ENCODE measurements at places on chromosomes 3 and 15.

- DNase-seq: no peak
Measured at GRCh38 chr3:194871864-194872668, 186.4 kb downstream of the FAM43A start.

- DNase-seq: peak; percentile 55
Measured at GRCh38 chr3:107753494-107753893, 230.7 kb downstream of the BBX start.

DNA sequence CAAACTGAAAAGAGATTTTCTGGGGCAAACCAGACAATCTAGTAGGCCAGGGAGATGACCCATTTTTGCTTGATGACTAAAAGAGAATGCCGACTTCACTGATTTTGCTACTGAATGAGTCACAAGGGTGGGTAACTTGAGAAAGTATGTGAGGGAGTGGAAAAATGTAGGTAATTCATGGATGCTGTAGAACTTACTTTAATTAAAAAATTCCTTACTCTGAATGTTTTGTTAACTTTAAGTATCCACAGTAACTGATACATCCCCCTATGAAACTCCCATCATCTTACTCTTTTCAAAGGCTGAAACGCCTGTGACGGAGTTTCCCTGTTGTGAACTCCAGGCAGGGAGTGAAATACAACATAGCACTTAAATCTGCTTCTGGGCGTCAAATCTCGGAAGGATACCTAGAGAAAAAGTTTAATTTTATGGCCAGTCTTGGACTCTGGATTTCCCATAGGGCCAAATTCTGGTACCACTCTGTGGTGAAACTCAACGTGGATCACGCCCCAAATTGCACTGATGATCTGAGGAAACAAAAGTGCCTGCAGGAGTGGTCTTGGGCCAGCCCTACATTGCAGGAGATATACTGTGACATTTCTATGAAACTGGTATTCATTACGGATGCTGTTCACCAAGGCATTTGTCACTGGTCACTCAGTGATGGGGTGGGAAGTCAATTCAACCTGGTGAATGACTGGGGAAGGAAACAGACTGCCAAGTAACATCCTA, 24.0 kb downstream of the GOLIM4 start:
- DNase-seq: no peak

GRCh38 chr15:40081691-40082194, 26.9 kb downstream of the BMF start:
- peak; percentile 56 for DNase-seq

DNA sequence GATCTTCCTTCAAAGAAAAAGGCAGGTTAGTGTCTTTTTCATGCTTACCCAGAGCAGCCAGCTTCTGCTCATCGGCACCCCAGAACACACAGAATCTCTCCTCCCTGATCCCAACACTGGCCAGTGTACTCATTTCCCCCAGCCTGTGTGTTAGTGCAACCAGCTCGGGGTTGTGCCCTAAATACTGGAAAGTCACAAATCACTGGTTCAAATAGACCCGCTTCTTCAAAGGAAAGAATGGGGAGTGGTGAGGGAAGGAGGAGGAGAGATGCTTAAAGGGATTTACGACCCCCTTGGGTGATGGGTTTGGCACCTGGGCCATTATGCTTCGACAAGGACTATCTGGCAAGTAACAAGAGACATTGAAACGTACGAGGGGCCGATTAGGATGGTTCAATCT, 114.0 kb downstream of the FOXB1 start:
- no peak for DNase-seq

GRCh38 chr3:183247011-183247589, 6.0 kb upstream of the B3GNT5 start:
- no peak for DNase-seq

- no peak for DNase-seq
Measured at GRCh38 chr3:143160437-143160836, 40.9 kb downstream of the CHST2 start.

GRCh38 chr15:52382647-52383046, 87.0 kb upstream of the MYO5C start:
- DNase-seq: no peak

GRCh38 chr3:171620825-171621434, 160.7 kb upstream of the TNIK start:
- DNase-seq: no peak

- no peak for DNase-seq
Measured at GRCh38 chr15:56074481-56075265, 81.3 kb upstream of the NEDD4 start.

DNA sequence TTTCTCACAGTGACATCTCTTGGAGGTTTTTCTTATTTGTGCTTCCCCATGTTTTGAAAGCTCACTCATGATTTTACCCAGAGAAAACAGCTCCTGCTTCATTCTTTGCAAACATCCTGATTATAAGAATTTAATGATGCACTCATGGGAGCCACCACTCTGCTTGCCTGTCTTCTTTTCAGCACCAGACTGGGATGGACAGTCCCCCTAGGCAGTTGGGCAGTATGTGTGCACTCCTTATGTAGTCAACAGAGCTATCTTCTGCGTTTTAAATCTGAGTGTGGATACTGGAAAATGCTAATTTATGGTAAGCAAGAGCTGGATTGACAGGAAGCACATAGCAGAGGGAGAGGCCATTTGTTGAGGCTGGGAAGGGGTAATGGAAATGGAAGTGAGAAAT, 276.1 kb downstream of the AGBL1 start:
- no peak for DNase-seq

- no peak for DNase-seq
Measured at GRCh38 chr3:43062564-43063040, 43.3 kb downstream of the POMGNT2 start.

GRCh38 chr3:112561484-112561733, 353 bp downstream of the ATG3 start:
- no peak for DNase-seq

DNA sequence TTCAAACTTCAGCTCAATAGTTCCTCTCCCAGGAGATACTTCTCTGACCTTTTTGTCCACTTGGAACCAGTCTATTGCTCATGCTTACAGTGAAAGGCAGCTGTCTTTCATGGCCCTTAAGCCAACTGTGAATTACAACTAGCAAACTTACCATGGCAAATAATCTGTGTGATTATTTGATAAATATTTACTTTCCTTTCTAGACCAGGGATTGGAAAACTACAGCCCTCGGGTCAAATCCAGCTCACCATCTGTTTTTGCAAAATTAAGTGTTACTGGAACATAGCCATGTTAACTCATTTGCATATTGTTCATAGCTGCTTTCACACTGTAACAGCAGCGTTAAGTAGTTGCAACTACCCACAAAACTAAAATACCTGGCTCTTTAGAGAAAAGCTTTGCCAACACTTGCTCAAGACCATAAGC, 289.1 kb upstream of the MCTP2 start:
- DNase-seq: no peak

DNA sequence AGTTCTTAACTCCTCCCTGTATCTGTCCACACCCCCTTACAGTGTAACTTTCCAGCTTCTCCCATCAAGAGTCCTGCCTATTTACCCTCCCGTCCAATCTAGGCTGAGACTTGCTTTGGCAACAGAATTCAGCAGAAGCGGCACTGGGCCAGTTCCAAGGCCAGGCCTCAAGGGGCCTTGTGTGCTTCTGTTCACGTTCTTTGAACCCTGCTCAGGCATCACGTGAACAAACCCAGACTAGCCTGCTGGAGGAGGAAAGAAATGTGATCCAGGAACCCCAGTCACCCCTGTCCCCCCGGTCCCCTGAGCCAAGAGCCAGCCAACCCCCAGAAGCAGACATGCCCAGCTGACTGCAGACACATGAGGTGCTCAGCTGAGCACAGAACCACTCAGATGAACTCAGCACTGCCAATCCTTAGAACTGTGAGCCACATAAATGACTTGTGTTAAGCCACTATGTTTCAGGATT, 76.1 kb upstream of the DCLK3 start:
- DNase-seq: no peak

DNA sequence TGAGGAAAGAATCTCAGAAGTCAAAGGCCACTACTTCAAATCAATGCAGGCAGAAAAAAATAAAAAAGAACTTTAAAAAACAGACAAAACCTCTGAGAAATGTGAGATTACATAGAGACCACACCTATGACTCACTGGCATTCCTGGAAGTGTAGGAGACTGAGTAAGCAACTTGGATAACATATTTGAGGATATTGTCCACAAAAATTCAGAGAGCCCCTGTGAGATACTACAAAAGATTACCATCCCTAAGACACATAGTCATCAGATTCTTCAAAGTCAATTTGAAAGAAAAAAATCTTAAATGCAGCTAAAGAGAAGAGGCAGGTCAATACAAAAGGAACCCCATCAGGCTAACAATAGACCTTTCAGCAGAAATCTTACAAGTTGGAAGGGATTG, 887.3 kb downstream of the NTRK3 start:
- DNase-seq: no peak

- no peak for DNase-seq
Measured at GRCh38 chr3:159899166-159899565, 89.5 kb upstream of the IL12A start.

- DNase-seq: no peak
Measured at GRCh38 chr15:40456299-40456712, 14.5 kb upstream of the CHST14 start.

DNA sequence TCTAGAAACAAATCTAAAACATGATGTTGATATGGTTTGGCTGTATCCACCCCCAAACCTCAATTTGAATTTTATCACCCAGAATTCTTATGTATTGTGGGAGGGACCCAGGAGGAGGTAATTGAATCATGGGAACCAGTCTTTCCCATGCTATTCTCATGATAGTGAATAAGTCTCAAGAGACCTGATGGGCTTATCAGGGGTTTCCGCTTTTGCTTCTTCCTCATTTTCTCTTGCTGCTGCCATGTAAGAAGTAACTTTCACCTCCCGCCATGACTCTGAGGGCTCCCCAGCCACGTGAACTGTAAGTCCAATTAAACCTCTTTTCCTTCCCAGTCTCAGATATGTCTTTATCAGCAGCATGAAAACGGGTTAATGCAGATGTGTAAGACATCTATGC, 232.7 kb upstream of the ONECUT1 start:
- no peak for DNase-seq

GRCh38 chr3:148992635-148993255, 1.4 kb downstream of the GYG1 start:
- DNase-seq: no peak

GRCh38 chr15:66963710-66964109, 101.7 kb upstream of the SMAD3 start:
- DNase-seq: no peak

GRCh38 chr3:15859507-15860013, 61.8 kb upstream of the ANKRD28 start:
- DNase-seq: peak; percentile 84

DNA sequence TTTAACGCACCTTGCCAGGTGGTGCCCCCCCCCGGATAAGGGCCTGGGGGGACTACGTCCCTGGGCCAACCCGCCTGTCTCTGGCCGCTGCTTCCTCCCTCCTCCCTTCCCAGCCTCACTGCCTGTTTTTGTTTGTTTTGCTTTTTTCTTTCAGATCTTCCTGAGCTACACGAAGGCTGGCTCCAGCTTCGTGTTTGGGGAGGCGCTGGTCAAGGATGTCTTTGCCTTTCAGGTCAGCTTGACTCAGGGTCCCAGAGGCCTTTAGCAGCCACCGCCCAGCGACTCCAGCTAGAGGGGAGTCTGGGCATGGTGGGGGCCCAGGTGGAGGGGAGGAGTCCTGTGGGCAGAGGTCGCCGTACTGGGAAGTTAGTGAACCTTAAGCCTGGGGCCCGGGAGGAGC, 24.1 kb downstream of the SLC28A1 start:
- DNase-seq: no peak

GRCh38 chr3:29597376-29598008, 316.6 kb downstream of the RBMS3 start:
- no peak for DNase-seq

GRCh38 chr3:74059923-74060600, 435.3 kb upstream of the PDZRN3 start:
- DNase-seq: no peak

GRCh38 chr3:64888165-64888564, 200.4 kb upstream of the ADAMTS9 start:
- DNase-seq: no peak

DNA sequence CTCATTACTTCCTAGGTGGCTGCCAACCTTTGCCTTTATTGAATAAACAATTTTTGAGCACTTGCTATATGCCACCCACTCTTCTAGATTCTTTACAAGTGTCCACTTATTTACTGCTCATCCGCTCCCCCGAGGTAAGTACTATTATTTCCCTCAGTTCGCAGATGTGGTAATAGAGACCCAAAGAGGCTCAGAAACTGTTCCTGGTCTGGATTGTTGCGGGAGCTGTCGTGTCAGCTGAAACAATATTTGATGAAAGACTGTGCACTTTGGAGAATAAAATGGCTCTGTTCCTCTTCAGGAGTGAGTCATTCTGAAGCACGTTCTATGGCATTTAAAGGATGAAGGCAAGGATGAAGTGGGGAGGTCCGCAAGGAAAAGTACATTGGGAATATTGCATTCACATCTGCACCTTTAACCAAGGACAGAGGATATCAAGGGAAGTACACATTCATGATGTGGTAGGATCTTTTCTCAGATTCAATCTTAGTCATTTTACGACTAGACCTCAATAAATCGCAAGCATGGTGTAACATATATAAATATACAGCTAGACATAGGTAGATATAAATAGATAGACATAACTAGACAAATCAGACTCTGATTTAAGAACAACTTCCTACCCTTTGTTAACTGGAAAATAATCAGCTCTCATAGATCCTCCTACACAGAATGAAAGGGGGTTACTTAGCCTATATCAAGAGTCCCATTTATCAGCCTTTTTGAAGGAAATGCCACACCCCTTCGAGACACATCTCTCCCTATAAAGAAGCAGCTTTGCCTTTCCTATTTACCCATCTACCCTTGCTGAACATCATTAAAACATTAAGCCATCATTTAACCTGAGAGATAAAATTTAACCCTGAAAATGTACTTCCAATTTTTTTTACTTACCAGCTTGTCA, 70.3 kb downstream of the RORA start:
- DNase-seq: no peak

GRCh38 chr15:75450307-75451201, 936 bp downstream of the SIN3A start:
- peak; percentile 98 for DNase-seq

- no peak for DNase-seq
Measured at GRCh38 chr3:63654931-63655330, 2.5 kb downstream of the SNTN start.

GRCh38 chr15:95957861-95958260, 372.6 kb upstream of the NR2F2 start:
- DNase-seq: no peak

DNA sequence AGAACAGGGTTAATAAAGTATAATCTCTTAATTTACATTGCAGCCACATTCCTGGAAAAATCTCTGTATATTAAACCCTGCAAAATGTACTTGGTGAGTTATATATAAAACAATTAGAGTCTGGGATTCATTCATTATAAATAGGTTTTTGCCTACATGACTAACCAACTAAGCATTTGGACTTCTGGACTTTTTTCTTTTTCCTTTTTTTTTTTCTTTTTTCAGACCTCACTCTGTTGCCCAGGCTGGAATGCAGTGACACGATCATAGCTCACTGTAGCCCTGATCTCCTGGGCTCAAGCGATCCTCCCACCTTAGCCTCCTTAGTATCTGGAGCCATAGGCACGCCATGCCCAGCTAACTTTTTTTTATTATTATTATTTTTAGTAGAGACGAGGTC, 4.5 kb downstream of the DNAJC13 start:
- DNase-seq: no peak
